ENCODE measurements at places on chromosomes 13 and 19.

GRCh38 chr13:98451676-98452470, 125.0 kb downstream of the STK24 start:
- no peaks in the 10 kb centered on the region for H3K27me3 ChIP-seq
- H3K4me3 ChIP-seq, result no peak overlapping the region
- H3K4me1 ChIP-seq, result peaks cover 23% of the 10 kb centered on the region
- DNase-seq, result no peak
- peaks cover 65% of the 10 kb centered on the region for H3K36me3 ChIP-seq
- no peak overlapping the region for H3K27ac ChIP-seq

DNA sequence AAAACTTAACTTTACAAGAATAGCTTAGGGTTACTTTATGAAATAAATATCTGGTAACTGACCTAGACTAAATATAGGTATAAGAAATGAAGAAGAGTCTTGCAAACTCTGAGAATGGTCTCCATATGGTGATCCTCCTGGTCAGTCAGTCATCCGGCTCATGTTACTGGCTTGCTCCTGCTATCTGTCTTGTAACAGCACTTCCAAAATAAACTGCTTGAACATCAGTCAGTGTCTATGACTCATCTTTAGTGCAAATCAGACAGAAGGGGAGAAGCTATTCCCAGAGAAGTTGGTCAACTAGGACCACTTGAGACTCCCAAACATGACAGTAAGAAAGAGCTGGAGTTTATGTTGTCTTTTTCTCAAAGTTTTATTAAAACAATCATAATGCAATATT, 1550.9 kb downstream of the PCDH9 start:
- no peak overlapping the region for H3K4me3 ChIP-seq
- no peaks in the 10 kb centered on the region for H3K4me1 ChIP-seq
- no peaks in the 10 kb centered on the region for H3K27me3 ChIP-seq
- H3K27ac ChIP-seq, result no peak overlapping the region

DNA sequence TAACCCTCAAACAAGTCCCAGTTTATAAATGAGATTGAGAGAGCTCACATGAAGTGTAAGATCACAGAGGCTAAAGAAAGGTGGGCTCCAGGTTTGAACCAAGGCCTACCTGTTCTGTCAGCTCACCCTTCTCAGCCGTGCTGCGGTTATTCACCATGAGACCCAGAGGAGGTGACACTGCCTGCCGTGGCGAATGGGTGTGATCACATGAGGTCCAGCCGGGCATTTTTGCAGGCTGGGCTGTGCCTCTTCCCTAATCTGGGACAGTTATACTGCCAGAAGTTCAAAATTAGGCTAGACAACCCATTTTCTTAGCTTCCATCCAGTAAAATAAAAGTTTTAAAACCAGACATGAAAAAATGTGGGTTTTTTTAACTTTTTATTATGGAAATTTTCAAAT, 146.8 kb downstream of the FOXO1 start:
- H3K27me3 ChIP-seq, result no peaks in the 10 kb centered on the region
- H3K4me3 ChIP-seq, result no peak overlapping the region
- no peaks in the 10 kb centered on the region for H3K36me3 ChIP-seq
- H3K27ac ChIP-seq, result no peak overlapping the region
- H3K4me1 ChIP-seq, result no peaks in the 10 kb centered on the region
- no peak for DNase-seq

DNA sequence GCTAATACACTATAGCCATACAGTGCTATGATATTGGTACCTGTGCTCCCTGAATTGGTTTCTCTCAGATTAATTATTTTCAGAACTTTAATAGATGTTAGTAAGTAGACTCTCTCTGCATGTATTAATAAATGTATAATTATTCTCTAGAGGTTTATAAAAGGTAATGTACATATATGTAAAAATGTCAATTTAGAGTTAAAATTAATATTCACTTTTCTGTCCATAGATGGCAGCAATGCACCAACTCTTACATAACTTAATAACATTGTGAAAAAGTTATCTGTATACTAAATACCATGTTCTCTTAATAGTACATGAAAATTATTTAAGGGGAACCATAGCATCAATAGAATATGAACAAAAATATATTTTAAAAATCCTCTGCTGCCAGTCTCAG, 515.0 kb upstream of the KLHL1 start:
- H3K4me3 ChIP-seq, result no peak overlapping the region
- no peak for DNase-seq
- H3K36me3 ChIP-seq, result no peaks in the 10 kb centered on the region
- no peak overlapping the region for H3K27ac ChIP-seq
- no peaks in the 10 kb centered on the region for H3K4me1 ChIP-seq

GRCh38 chr13:43874504-43875092, 4.9 kb downstream of the CCDC122 start:
- H3K27ac ChIP-seq, result no peak overlapping the region
- no peak for DNase-seq
- no peaks in the 10 kb centered on the region for H3K36me3 ChIP-seq
- H3K4me3 ChIP-seq, result no peak overlapping the region
- no peaks in the 10 kb centered on the region for H3K27me3 ChIP-seq

GRCh38 chr13:38879786-38880185, 110.8 kb downstream of the STOML3 start:
- no peak overlapping the region for H3K4me3 ChIP-seq
- H3K27ac ChIP-seq, result no peak overlapping the region
- no peak for DNase-seq
- H3K36me3 ChIP-seq, result peaks cover 12% of the 10 kb centered on the region

GRCh38 chr13:67614579-67614978, 384.4 kb upstream of the PCDH9 start:
- no peaks in the 10 kb centered on the region for H3K27me3 ChIP-seq
- H3K4me3 ChIP-seq, result no peak overlapping the region
- no peak for DNase-seq

- no peaks in the 10 kb centered on the region for H3K4me1 ChIP-seq
- H3K27ac ChIP-seq, result no peak overlapping the region
- H3K36me3 ChIP-seq, result no peaks in the 10 kb centered on the region
- H3K4me3 ChIP-seq, result no peak overlapping the region
- no peaks in the 10 kb centered on the region for H3K27me3 ChIP-seq
These were observed 69.3 kb downstream of the NHLRC3 start for GRCh38 chr13:39107561-39107960.

DNA sequence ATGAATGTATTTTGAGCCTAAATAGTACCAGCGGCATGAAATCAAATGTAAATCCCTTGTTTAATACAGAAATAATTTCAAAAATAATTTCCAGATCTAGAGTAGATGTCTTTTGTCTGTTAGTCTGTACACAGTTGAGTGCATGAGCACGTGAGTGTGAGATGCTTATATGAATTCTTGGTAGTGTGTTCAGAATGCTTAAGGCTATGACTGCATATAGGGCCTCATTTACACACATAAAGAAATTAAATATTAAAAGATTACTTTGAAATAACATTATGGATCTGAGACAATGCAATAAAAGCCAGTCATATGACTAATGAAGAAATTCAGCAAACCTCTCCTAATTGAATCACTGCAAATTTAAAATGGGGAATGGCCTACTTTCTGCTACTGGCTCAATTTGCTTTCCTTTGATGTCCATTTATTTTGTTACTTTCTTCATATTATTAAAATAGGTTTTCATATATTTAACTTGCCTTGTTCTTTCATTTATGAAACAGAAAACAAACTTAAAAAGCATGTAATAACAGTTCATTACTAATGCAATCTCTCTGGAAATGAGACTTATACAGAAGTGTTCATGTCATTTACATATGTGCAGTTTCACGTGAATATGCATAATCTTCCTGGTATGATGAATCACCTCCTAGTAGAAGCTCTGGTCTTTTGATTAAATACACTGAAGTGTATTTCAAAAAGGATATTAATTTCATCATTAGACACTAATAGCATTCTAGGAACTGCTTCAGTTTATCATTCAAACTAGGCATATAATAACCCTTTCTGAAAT, 4.5 kb downstream of the AMER2 start:
- peaks cover 41% of the 10 kb centered on the region for H3K27me3 ChIP-seq
- H3K36me3 ChIP-seq, result no peaks in the 10 kb centered on the region
- no peak overlapping the region for H3K27ac ChIP-seq

All from lower lobe of right lung (tissue), 2 donors.